ENCODE measurements at places on chromosomes 7 and 10.

- DNase-seq, result no peak
Measured at GRCh38 chr10:7767209-7767608, 20.6 kb downstream of the KIN start.

- no peak for DNase-seq
Measured at GRCh38 chr10:133131734-133132472, 28.1 kb upstream of the KNDC1 start.

- no peak for DNase-seq
Measured at GRCh38 chr10:124703778-124704427, 40.3 kb downstream of the FAM53B start.

- DNase-seq, result no peak
Measured at GRCh38 chr7:37027104-37027503, 302.8 kb upstream of the AOAH start.

DNA sequence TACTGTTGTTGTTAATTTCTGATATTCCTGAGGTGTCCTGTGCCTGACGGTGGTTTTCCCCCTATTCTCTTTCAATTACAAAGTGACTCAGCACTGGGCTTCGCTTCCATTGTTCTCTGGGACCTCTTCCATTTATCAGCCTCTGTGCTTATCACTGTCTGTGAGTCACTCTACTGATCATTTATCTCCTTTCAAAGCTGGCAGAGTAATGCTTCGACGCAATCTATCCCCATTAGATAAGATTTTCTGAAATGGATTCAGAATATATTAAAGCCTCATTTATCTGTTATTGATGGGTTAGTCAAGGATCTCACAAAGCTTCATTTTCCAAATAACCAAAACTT, 679.2 kb downstream of the SDK1 start:
- no peak for DNase-seq

DNA sequence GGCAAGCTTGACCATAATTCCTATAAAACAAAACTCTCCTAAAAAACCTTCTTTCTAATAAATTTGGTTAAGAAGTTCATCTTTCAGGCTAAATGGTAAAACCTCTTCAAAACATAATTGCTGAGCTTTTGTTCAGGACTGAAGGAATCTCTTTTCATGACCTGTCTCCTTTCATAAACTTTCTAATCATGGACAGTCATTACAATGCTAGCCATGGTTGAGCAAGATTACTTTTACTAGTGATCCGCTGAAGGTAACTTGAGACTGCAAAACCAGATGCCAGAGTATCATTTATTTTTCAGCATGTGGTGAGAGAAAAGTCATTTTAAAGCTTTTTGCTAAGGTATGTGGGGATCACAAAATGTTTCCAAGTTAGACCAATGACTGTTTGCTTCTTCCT, 186.4 kb upstream of the RHOBTB1 start:
- no peak for DNase-seq

GRCh38 chr10:103666087-103666761, 172.7 kb downstream of the NEURL1 start:
- no peak for DNase-seq

DNA sequence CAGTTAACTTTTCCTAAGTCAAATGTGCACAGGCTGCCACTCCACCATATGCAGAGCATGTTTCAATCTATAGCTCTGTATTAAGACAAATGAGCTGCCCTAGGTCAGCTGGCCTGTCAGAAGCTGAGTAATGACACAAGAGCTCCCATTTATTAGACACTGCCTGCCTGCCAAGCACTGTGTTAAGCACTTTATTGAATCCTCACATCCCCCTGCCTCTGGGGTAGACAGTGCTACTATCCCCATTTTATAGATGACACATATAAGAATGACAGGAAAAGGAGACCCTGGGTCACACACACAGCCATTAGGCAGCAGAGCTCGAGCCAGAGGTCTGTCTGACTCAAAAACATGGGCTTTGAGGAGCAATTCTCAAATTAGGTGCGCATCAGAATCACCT, 179.8 kb upstream of the PDE1C start:
- no peak for DNase-seq

- DNase-seq, result no peak
Measured at GRCh38 chr10:113932854-113933253, 78.4 kb downstream of the NHLRC2 start.

DNA sequence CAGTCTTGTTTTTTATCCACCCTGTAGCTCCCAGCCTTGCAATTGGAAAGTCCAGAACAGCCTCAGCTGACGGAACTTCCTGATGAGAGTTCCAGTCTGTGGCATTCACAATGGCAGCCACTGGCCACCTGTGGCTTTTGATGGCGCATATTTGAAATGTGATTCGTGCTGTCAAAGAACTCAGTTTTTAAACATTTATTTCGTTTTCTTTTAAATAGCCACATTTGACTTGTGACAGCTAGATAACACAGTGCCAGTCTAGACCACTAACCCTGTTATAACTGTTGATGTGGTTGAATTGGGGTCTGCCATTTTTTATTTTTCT, 97.3 kb downstream of the INPP5A start:
- DNase-seq, result no peak

GRCh38 chr10:124998624-124999291, 56.8 kb downstream of the ZRANB1 start:
- no peak for DNase-seq

GRCh38 chr10:112951359-112952281, 1.6 kb downstream of the TCF7L2 start:
- peak; percentile 85 for DNase-seq

GRCh38 chr10:48317321-48317990, 11.0 kb downstream of the MAPK8 start:
- DNase-seq, result no peak

DNA sequence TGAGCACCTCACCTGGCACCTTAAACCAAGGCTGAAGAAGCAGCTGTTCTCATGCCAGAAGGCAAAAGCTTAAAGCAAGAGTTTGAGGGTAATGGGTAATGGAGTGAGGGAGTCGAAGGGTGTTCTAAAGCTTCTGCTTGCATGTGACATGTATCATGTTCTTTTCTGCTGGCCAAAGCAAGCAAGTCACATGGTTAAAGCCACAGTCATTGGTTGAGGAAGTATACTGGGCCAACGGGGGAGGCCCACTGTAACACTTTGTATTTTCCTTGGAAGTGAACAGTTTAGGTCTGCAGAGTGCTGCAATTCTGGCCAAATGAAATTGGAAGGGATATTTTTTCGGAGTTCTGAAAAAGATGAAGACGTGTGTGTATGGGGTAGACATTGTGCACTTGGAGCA, 75.7 kb downstream of the REEP3 start:
- no peak for DNase-seq

DNA sequence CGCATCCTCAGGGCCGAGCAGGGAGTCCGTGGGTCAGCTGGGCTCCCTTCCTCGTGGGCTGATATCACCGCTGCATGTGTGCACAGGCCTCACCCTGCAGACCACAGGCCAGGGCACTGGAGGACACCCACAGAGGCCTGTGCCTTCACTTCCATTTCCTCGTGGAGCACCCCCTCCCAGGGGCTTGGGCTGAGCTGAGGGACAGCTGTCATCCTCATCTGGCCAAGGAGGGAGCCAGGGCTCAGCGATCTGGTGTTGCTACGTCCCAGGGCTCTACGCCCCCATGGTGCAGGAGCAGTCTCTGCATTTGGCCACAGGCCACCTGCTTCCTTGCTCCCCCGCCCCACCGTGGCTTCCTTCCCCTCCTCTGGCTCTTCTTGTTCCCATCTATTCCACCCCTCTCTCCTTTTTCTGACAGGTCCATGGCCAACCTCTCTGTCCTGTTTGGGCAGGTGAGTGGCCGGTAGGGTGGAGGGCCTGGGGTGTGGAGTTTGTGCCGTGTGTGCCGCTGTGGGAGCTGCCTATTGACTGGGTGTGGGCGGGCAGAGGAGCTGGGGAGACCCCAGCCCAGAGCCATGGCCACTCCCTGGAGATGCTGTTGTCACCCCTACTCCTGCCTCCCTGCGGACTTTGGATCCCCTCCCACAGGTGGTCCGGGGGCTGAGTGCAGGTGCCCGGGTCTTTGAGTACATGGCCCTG, 8.3 kb upstream of the ASIC3 start:
- DNase-seq, result no peak

GRCh38 chr7:96322847-96323461, 1.1 kb upstream of the SLC25A13 start:
- no peak for DNase-seq

DNA sequence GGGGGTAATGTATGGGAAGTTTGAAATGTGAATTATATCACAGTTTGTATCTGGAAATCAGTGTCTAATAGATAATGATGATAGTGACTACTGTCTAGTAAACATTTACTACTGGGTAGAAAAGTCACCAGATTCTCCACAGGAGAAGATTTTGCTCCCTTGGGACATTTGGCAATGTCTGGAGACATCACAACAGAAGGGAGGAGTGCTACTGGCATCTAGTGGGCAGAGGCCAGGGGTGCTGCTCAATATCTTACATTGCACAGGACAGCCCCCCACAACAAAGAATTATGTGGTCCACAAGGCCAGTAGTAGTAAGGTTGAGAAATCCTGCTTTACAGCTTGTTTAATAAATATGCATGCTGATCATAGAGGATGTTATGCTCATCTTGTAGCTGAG, 92.3 kb upstream of the PRPS1L1 start:
- DNase-seq, result no peak

DNA sequence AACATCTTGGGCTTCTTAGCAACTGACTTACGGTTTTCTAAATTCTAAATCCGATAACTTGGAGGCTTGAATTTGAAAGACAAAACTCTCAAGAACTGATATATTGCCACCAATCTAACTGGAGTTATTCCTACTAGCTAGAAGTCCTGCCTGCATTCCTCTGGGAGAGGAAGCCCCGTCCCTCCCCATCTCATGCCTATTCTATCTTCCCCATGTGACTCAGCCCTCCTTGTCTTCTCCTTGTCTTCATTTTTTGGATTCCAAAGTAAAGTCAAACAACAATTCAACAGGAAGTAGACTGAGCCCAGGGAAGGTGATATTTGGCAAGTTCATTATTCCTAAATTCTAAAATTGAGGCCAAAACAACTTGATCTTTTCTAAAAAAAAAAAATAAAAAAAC, 587.7 kb downstream of the KCNMA1 start:
- no peak for DNase-seq

DNA sequence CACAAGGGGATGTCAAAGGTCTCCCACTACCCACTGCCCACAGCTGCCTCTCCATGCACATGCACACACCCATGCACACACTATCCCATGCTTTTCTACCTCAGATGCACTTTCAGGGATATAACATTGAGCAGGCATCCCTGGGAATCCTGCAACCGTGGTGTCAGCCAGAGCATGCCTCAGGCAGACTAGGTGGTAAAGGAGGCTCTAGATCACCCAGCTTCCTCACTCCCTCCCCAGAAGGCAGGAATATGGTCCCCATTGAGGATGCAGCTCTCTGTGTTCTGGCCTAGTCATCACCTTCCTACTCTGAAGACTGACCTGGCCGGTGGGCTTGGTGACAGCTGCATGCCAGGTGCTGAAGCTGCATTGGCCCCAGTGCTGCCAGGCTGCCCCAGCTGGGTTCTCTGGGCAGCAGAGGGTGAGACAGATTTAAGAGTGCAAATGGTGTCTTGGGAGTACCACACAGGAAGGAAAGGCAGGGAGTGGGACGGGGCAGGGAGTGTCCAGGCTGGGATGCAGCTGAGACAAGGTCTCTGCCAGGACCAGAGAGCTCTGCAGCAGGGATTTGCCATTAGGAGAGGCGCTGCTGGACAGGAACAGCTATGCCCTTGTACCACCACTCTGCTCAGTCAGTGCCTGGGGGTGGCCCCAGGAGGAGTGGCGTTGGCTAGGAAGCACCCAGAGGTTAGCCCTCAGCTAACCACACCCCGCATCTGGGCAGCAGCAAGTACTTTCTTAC, 53.4 kb upstream of the GDF10 start:
- no peak for DNase-seq

DNA sequence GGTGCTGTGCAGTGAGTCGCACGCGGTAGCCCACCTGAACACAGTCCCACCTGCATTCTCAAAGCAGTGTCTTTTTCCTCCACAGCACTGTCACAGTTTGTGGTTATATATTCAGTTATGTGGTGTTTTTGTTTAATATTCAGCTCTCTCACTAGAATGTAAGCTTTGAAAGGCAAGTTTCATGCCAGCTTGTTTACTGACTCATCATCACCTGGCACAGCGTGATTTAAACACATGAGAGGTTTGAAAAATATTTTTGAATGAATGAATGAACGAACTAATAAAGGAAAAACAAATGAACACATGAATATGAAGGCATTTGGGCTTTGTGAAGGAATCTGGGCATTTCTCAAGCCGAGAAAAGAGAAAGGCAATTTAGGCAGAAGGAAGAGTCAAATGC, 51.9 kb upstream of the TM9SF3 start:
- DNase-seq, result no peak

DNA sequence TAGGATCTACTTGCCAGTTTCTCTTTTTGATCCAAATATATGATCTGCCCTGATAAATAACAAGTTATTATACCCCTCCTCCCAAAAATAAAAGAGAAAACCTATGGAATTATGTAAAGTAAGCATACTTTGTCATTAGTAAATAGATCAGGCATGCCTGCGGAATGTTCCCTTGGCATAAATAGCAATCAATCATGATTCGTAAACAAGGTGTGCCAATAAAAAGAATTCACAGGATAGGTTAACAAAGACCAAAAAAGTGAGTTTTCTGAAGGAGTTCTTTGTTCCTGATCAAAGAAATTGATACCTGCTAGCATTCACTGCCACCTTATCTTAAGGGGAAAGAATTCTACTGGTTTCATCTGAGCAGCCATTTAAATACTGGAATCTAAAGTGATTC, 11.9 kb downstream of the ITGB1 start:
- DNase-seq, result no peak

GRCh38 chr7:142174441-142174840, 62.9 kb downstream of the MGAM2 start:
- DNase-seq, result peak; percentile 23

DNA sequence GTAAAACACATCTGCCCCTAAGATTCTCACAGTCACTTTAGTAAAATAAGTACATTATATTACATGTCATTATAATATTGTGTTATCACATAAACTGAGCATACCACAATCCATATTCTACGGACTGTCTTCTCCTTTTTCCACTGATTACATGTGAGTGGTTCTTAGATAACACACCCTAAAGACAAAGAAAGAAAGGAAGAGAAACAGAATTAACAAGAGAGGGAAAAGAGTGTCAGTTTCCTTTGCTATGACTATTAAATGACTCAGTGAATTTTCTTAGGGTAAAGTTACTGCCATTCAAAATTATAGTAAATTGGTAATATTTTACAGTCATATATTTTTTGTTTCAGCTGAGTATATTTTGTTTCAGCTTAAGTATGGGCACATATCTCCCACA, 268.3 kb downstream of the TWIST1 start:
- DNase-seq, result no peak

GRCh38 chr10:77177589-77177988, 460.0 kb downstream of the KCNMA1 start:
- no peak for DNase-seq

DNA sequence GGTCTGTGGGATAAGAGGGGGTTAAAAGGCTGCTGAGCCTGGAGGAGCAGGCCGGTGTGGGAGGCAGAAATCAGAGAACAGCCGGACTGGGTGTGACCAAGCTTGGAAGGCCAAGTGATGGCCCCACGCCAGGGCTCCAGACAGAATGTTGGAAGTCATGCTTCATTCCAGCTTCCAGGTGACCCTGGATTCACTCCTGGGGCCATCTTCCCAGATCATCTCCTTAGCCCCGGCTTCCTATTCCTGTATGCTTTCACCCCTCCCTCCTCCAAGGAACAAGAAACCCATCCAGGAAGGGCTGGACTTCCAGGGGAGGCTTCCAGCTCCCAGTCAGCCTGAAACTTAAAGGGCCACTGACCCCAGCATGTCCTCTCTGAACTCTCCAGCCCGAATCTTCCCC, 1.0 kb downstream of the INMT start:
- no peak for DNase-seq

All from AML-193 (cell line).